ENCODE measurements at places on chromosomes 3 and 15.

DNA sequence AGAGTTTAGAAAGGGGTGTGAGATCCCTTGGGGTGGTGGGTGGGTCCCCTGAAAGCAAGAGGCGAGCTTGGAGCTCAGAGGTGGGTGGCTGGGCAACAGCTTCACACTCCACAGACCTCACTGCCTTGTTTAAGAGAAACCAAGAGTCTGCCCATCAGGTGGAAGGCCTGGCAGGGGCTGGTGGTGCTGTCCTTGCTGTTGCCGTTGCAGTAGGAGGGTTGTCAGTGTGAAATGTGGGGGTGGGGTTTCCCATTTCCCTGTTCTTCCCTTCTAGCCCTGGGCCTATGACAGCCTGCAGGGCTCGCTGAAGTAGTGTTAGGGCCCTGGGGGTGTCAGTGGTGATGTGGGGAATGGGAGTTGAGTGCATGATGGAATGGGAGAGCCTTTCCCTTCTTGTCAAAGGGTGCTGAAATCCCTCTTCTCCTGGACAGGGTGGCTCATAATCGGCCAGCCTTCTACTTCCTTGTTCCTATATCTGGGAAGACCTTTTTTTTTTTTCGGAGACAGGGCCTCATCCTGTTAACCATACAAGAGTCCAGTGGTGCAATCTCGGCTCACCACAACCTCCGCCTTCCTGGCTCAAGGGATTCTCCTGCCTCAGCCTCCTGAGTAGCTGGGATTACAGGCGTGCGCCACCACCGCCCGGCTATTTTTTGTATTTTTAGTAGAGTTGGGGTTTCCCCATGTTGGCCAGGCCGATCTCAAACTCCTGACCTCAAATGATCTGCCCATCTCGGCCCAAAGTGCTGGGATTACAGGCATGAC lies 4.3 kb downstream of the PLEKHO2 start:
- no peak for DNase-seq

DNA sequence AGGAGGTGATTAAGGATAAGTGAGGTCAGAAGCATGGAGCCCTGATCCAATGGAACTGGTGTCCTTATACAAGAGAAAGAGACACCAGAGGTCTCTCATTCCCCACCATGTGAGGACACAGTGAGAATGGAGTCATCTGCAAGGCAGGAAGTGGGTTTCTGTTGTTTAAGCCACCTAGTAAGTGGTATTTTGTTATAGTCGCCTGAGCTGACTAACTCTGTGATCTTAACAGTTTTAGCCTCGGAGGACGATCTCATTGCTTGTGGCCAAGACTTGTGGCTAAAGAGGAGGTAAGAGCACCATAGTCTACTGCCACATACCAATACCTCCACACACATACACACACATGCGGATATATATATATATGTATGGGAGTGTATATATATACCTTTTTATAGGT lies 73.8 kb downstream of the MCTP2 start:
- no peak for DNase-seq

DNA sequence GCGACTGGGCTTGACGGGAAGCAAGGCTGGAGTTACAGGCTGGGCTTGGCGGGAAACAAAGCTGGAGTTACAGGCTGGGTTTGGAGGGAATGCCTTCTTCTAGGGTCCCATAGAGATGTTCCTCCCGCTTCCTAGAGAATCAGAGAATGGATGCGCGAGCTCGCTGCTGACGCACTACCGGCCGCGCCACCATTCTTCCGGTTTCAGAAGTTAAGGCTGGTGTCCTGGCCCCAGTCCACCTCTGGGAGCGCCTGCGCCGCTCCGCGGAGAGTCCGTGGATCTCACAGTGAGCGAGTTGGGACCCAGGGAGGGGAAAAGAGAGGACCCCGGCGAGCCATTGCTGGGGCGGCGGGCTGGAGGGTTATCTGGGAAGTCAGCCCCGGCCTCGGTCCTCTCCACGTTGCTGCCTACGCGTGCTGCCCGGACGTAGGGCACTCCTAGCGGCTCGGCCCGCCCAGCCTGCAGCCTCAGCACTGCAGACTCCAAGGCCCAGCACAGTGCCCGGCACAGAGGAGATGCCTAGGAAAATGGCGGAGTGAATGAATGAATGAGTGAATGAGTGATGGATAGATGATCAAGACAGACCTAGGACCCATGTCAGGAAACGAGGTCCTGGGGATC lies at the start of gene ZNF502:
TSS of gene ZNF502 (plus strand) at position 206 of the 621 bp plus-strand sequence. CDS start 7,602 bp downstream, outside the sequence.
- DNase-seq, result peak; percentile 53

DNA sequence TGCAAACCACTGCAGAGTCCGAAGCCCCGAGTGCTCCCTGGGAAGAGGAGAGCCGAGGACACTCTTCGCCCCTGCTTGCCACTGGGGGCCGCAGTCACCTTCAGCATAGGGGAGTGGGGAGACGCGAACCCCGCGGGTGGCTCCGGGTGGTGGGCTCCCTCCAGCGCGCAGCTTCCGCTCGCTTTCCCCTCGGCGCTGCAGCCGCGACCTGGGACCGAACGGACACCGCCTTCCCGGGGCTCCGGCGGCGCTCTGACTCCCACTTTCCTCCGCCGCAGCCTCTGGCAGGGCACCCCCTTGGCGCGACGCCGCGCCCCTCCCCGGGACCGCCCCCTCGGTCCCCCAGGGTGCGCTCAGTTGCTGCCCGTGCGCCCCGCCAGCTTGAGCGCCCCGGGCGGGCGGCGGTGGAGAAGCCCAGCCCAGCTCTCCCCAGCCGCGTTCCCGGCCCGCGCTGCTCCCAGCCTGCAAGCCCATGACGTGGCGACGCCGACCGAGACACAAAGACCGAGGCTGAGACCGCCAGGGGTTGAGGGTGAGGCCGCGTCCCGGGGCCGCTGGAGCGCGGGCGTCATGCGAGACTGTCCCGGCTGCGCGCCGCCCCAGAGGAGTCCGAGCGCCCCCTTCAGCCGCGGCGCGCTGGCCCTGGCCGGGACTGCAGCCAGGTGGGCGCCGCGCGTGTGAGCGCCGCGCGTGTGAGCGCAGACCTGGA lies at the start of gene MINAR1:
TSS of gene MINAR1 (plus strand) at position 701 of the 709 bp plus-strand sequence. CDS start 23,812 bp downstream, outside the sequence.
- DNase-seq, result no peak

GRCh38 chr15:40984964-40985363 lies 31.7 kb downstream of the CHAC1 start:
- no peak for DNase-seq

Data from activated T-cell treated with anti-CD3 and anti-CD28 coated beads for 24 hours (primary cell).